ENCODE measurements at places on chromosomes 2 and 18. TPM values are rescaled to one million over a fixed set of nuclear protein-coding genes. Genes with fewer than 3 reads are reported as not detected.
A peak's percentile ranks its signal among the peaks of the same experiment; 100 is the strongest.

The CIDEA gene
- not detected for total RNA-seq

The CNRIP1 gene
- 2.5 TPM for total RNA-seq

The RASGRP3 gene
- 3.0 TPM for total RNA-seq

The EVX2 gene
- not detected for total RNA-seq

The SPATA3 gene
- not detected for total RNA-seq

GRCh38 chr2:96146153-96146880 lies 1.1 kb upstream of the DUSP2 start:
- no peak overlapping the region for H3K4me3 ChIP-seq
- H3K36me3 ChIP-seq = no peaks in the 10 kb centered on the region
- H3K27me3 ChIP-seq = no peaks in the 10 kb centered on the region
- H3K4me1 ChIP-seq = no peaks in the 10 kb centered on the region
- peak overlapping the region; percentile 20 for H3K27ac ChIP-seq
- DNase-seq = peak; percentile 70

- H3K4me3 ChIP-seq = no peak overlapping the region
- no peaks in the 10 kb centered on the region for H3K27me3 ChIP-seq
- no peaks in the 10 kb centered on the region for H3K36me3 ChIP-seq
- H3K27ac ChIP-seq = no peak overlapping the region
- DNase-seq = no peak
- H3K4me1 ChIP-seq = peaks cover 10% of the 10 kb centered on the region
These were observed 3.5 kb upstream of the CDC42EP3 start for GRCh38 chr2:37674946-37675345.

DNA sequence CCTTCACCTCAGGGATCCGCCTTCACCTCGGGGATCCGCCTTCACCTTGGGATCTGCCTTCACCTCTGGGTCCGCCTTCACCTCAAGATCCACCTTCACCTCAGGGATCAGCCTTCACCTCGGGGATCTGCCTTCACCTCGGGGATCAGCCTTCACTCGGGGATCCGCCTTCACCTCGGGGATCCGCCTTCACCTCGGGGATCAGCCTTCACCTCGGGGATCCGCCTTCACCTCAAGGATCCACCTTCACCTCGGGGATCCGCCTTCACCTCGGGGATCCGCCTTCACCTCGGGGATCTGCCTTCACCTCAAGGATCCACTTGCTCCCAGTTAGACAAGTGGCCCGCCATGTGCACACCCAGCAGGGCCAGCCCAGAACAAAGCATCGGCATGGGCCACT lies 7.3 kb downstream of the KIF1A start:
- no peak overlapping the region for H3K4me3 ChIP-seq
- no peak for DNase-seq
- H3K27ac ChIP-seq = no peak overlapping the region
- no peaks in the 10 kb centered on the region for H3K27me3 ChIP-seq
- H3K4me1 ChIP-seq = no peaks in the 10 kb centered on the region
- H3K36me3 ChIP-seq = no peaks in the 10 kb centered on the region

GRCh38 chr2:8514274-8514662 lies 167.6 kb upstream of the ID2 start:
- no peak overlapping the region for H3K27ac ChIP-seq
- H3K27me3 ChIP-seq = no peaks in the 10 kb centered on the region
- no peak for DNase-seq
- H3K36me3 ChIP-seq = no peaks in the 10 kb centered on the region
- H3K4me3 ChIP-seq = no peak overlapping the region

DNA sequence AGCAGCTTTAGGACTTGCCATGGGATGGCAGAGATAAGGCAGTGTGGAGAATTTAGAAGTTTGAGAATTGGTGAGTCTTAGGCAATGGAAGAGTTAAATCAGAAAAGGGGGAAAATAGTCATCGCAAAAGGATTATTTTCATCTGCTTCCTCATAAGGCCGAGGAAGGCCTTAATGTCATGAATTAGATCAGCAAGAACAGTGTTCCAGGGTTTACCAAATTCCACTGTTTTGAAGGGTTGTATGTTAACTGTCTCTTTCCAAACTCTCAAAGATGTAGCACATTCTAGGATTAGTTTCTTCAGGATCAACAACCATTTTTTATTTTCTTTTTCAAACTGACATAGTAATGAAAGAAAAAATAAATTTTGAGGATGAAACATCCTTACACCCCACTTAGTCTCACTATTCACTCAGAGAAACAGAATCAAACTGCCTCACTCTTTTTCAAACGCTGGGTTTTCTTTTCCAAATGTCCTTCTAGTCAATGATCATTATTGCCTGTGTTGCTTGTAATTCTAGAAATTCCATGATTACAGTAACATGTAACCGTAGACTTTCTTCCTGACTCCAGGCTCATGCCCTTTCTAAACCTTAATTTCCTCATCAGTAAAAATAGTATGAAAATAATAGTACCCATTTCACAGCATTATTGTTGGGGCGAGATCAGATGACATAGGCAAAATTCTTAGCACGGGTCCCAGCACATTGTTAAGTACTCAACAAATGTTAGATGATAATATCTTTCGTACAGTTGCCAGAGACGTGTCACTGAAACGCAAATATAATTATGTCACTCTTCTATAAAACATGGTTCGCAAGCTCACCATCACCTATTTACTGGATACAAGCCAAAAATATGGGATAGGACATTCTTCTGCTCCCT lies 23.6 kb downstream of the ZEB2 start:
- no peak overlapping the region for H3K27ac ChIP-seq
- H3K36me3 ChIP-seq = no peaks in the 10 kb centered on the region
- H3K4me1 ChIP-seq = no peaks in the 10 kb centered on the region
- no peak for DNase-seq

- no peak overlapping the region for H3K4me3 ChIP-seq
- no peaks in the 10 kb centered on the region for H3K27me3 ChIP-seq
- no peaks in the 10 kb centered on the region for H3K36me3 ChIP-seq
- no peak overlapping the region for H3K27ac ChIP-seq
- DNase-seq = no peak
- H3K4me1 ChIP-seq = no peaks in the 10 kb centered on the region
These were observed 299.2 kb downstream of the EXOC6B start for GRCh38 chr2:72526623-72527022.

DNA sequence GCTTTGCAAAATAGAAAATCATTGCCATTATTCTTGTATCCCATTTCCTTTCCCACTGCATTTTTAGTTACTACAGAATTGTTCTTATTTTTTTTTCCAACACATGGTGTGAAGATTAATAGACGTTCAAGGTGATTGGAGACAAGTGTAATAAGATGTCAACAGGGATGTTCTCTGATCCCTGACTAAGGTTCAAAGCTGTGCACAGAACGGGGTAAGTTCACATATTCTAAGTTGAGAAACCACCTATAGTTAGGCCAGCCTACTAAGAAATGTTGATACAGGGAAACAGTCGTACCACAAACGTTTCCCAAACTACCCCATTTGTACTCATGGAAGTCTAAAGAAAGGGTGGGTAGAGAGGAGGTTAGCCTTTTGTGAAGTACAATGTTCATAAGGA lies 6.4 kb upstream of the TMEM17 start:
- H3K4me3 ChIP-seq = no peak overlapping the region
- no peaks in the 10 kb centered on the region for H3K36me3 ChIP-seq

GRCh38 chr2:202690321-202690900 lies 55.6 kb downstream of the FAM117B start:
- H3K4me3 ChIP-seq = no peak overlapping the region
- no peaks in the 10 kb centered on the region for H3K4me1 ChIP-seq
- H3K27ac ChIP-seq = no peak overlapping the region
- H3K27me3 ChIP-seq = no peaks in the 10 kb centered on the region

Data from right lobe of liver (tissue), 6 donors.